PC-9 (cell line): ENCODE measurements at places on chromosomes 16 and 17. TPM values are rescaled to one million over a fixed set of nuclear protein-coding genes. Genes with fewer than 3 reads are reported as not detected.

Gene PRSS8
- total RNA-seq = 147 and 154 TPM in 2 replicates

GRCh38 chr17:4009186-4009785 lies 45.0 kb upstream of the ATP2A3 start:
- no peak for DNase-seq

Gene CHD9
- 19.2 and 26.3 TPM in 2 replicates for total RNA-seq

DNA sequence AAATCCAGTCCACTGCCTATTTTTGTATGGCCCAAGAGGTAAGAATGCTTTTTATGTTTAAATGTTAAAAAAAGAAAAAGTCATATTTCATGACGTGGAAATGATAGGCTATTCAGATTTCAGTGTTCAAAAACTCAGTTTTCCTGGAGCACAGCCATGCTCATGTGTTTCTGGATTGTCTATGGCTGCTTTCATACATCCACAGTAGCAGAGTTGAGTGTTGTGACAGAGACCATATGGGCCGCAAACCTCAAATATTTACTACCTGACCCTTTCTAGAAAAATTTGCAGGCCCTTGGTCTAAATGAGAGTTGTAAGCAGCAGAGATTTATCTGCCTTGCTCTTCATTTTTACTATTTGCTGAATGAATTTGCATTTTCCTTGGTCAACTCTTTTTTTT lies 264.1 kb downstream of the CBLN1 start:
- DNase-seq = no peak
